ENCODE measurements at places on chromosomes 7 and 10. TPM values are rescaled to one million over a fixed set of nuclear protein-coding genes. Genes with fewer than 3 reads are reported as not detected.

GRCh38 chr7:26648554-26648953, 215.8 kb downstream of the SKAP2 start:
- peak; percentile 77 for DNase-seq

GRCh38 chr10:20648263-20648874, 248.7 kb downstream of the NEBL start:
- DNase-seq = no peak

GRCh38 chr10:89646889-89647657, 2.0 kb upstream of the PANK1 start:
- no peak for DNase-seq

DNA sequence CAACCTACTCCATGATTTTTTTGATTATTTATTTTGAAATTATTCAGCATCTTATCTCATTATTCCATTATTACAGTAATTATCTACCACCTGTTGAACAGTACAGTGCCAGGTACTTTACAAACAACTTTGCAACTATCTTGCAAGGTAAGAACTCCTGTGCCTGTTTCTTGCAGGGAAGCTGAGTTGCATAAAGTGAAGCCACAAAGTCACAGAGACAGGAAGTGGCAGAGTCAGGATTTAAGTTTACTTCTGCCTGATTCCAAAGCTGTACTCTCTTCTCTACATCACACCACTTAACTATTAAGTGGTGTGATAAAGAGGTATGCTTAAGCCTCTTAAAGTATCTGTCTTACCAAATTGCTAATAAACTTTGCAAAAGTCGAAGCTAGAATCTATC, 80.1 kb downstream of the LRRTM3 start:
- DNase-seq = no peak

- no peak for DNase-seq
Measured at GRCh38 chr7:70738151-70738885, 393.6 kb upstream of the GALNT17 start.

GRCh38 chr7:35263396-35263795, 9.5 kb upstream of the TBX20 start:
- DNase-seq = no peak

DNA sequence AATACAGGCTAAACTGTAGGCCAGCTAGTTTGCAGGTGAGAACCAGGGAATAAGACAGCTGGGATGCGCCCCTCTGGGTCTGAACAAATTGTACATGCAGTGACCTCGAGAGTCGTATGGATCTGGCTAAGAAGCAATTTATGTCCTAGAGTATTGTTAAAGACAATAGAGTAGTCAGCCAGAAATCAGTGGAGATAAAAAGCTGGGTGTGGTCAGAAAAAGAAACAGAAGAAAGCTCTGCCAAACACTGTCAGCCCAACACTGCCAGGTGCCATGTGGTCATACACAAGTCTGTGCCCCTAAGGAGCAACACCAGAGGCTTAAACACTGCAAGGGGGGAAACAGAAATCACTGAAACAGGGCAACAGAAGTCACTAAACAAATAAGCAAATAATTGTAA, 62.2 kb downstream of the CNOT4 start:
- DNase-seq = peak; percentile 4

- DNase-seq = no peak
Measured at GRCh38 chr7:6172910-6173295, 99.5 kb downstream of the CYTH3 start.

- DNase-seq = peak; percentile 72
Measured at GRCh38 chr10:79433324-79434222, 11.9 kb downstream of the ZCCHC24 start.

GRCh38 chr7:66033471-66034385, 41.9 kb upstream of the ASL start:
- no peak for DNase-seq

GRCh38 chr7:127817466-127817865, 165.5 kb downstream of the SND1 start:
- no peak for DNase-seq

DNA sequence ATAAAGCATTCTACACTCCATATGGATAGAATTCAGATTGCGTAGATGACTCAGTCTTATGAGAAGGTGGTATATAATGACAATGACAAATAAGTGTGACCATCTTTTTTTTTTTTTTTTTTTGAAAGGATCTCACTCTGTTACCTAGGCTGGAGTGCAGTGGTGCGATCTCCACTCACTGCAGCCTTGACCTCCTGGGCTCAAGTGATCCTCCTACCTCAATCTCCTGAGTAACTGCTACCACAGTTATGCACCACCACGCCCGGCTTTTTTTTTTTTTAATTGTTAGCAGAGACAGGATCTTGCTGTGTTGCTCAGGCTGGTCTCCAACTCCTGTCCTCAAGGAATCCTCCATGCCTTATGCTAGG, 43.2 kb upstream of the NRP1 start:
- peak; percentile 87 for DNase-seq

- peak; percentile 6 for DNase-seq
Measured at GRCh38 chr7:55794527-55794926, 68.0 kb downstream of the SEPTIN14 start.

GRCh38 chr10:63801166-63801565, 280.0 kb downstream of the REEP3 start:
- DNase-seq = no peak

DNA sequence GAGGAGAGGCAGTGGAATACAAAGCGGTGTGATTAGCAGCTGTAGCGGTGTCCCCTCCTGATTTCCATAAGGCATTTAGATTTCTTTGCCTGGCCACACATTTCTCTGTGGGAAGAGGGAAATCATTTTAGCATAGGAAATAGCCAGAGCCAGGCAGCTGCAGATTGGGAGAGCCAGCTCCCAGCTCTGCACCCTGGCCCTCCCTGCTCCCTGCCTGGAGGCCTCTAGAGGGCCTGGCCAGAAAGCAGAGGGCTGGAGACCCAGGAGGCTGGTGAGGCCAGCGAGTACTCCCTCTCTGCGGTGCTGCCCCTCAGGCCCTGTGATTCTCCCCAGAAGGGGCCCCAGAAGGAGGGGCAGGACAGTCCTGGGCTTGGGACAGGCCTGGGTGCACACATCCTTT, 85.7 kb downstream of the C10orf105 start:
- no peak for DNase-seq

DNA sequence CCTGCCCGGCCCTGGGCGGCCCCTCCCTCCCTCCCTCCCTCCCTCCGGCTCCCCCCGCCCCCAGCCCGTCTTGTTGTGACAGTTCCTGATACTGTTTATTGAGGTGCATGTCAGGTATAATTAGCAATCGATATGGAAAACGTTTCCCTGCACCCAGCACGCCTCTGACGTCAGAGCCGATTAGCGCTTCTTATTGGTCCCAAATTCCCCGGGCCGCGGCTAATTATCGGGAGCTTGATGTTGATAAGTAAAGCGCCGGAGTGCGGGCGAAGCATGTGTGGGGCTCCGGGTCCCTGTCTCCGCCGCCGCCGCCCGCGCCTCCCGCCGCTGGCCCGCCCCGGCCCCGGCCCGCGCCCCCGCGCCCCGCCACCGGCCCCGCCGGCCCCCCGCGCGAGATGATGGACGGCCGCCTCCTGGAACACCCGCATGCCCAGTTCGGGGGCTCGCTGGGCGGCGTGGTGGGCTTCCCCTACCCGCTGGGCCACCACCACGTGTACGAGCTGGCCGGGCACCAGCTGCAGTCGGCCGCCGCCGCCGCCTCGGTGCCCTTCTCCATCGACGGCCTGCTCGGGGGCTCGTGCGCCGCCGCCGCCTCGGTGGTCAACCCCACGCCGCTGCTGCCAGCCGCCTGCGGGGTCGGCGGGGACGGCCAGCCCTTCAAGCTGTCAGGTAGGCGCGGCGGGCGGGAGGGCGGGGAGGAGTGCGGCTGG, at the start of gene UNCX:
Gene UNCX, plus strand, starts transcription at position 250 of the 710 bp plus-strand sequence. Its CDS starts 146 bp downstream, at position 396.
- DNase-seq = no peak

DNA sequence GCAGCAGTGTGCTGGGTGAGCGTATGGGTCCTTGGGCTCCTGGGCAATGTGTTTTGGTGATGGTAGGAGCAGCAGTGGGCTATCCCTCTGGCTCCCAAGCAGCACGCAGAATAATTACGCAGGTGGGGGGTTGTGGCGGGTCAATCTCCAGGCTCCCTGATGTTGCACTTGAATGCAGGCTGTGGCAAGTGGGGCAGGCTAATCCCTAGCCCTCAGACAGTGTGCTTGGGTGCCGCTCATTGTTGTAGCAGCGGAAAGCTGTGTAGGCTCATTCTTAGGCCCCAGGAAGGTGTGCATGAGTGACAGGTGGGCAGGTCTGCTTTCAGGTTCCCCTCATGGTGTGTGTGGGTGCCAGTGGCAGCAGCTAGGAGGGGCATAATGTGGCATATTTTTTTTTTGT, 44.1 kb downstream of the LOXL4 start:
- DNase-seq = no peak

TMEM236 gene
- total RNA-seq = 0.12 TPM

CARD11 gene
- not detected for total RNA-seq

INHBA gene
- 23.0 TPM for total RNA-seq

AKR1B15 gene
- 2.6 TPM for total RNA-seq

Data from RPMI7951 (cell line).